GM13976 (cell line): ENCODE measurements at places on chromosomes 3 and 15.

GRCh38 chr3:7172996-7173395, 312.1 kb downstream of the GRM7 start:
- no peak for DNase-seq

DNA sequence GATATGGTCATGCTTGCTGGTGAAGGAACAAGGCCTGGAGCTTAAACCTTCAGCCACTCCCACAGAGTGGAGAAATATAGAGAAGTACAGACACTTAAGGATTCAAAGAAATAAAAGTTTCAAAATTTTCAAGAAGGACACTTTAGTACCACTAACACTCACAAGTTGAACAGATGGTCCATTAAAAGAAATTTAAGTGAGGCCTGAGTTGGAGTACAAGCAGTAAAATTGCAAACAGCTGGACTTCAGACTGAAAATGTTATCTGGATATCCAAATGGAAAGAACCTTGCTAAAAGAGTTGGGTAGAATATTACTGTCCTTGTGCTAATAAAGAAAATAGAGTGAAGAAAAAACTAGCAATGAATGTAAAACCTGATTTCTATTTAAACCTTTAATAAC, 397.1 kb upstream of the KCNMB2 start:
- DNase-seq = no peak

- peak; percentile 30 for DNase-seq
Measured at GRCh38 chr3:143977341-143978262, 6.0 kb downstream of the DIPK2A start.

DNA sequence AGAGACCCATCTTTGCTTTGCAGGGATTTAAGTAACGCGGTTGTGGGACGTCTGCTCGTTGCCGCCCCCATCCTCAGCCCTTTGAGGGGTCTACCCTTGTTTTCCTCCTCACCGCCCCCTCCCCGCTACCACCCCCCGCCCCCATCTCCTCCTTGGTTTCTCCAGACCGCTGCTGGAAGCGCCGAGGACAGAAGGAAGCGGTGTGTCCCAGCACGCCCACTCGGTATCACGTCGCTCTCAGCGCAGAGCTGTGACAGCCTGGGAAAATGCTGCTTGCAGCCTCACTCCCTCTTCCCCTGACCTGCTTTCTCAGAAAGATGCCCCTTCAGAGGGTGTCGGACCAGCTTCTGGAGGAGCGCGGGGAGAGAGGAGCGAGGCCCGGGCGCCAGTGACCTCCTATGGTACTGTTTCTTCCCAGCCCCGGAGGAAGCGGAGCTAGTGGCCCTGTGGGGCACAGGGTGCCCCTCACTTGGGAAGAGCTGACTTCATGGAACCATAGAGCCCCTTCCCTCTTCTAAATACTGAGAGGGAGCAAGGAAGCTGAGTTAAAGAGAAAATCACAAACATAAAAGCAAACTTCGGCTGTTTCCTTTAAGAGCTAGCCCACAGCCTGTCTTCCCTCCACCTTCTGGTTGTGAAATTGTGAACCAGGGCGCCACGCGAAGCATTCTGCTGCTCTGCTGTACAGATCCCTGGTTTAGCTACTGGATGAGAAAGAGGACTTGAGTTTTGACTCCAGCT, 698 bp downstream of the IL1RAP start:
- peak; percentile 31 for DNase-seq

DNA sequence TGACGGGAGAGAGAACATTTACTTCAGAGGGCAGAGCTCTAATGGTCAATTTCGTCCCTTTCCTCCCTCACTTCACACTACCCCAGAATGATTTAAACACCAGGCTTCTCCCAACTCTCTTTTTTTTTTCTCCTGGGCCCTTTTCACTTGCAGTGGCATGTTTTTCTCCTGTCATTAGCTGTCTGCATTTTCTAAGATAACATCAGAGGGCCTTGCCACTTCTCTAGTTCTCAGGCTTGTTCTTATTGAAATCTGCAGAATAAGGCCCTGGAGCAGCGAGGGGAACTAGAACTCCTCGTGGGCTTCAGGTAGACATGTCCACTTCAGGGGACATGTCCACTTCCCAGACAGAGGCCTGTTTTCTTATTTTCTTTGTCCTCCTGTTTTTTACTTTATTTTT, 514.4 kb upstream of the TBL1XR1 start:
- DNase-seq = no peak

GRCh38 chr3:156246961-156247725, 126.8 kb downstream of the KCNAB1 start:
- no peak for DNase-seq

- no peak for DNase-seq
Measured at GRCh38 chr3:120741320-120741719, 996 bp downstream of the RABL3 start.

GRCh38 chr3:106206613-106207012, 337.8 kb upstream of the CBLB start:
- DNase-seq = no peak

DNA sequence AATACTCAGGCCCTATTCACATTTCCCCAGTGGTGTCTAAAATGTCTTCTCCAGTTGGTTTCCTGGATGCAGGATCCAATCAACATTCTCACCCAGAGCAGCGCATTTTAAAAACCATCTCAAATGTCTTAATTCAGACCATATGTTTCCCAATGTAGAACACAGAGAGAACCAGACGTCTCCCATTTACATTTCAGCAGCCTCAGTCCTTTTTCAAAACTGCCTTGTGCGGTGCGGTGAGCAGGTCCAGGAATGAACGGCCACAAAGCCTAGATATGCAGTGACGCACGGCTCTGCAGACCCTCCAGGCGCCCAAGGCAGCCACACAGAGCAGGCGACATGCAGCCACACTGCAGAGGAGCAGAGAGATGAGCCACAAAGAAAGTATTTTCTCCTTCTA, 66.1 kb upstream of the MEX3B start:
- DNase-seq = no peak

DNA sequence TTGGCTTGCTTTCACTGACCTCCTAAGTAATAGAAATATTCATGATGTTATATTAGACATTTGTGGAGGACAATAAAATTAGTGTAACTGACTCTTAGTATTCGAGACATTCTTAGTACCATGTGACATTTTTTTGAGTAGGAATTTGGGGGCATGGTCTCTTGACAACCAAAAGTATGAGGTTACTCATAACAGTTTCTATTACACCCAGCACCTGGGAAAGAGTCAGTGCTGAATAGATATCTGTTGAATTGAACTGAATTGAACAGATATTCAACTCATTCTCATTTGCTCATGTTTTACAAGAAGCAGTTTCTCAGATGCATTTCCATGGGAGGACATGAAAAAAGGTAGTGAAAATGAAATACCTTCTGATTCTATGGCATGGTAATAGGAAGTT, 84.4 kb downstream of the CMSS1 start:
- no peak for DNase-seq

DNA sequence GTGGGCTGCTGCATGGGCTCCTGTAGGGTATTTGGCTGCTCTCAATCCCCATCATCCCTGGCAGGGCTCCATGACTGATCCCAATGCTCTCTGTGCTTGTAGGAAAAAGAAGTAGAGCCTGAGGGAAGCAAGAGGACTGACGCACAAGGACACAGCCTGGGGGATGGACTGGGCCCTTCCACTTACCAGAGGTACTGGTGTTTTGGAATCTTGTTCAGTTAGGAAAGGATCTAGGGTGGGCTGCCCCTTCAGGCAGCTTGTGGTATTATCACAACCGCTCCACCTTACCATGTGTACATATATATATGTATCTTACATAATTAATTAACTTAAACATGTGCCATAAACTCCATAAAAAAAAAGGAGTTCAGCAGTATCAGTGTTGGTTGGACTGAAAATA, 1.3 kb downstream of the SLC28A2 start:
- DNase-seq = no peak

- DNase-seq = no peak
Measured at GRCh38 chr15:43876872-43877271, 50.1 kb downstream of the WDR76 start.

- no peak for DNase-seq
Measured at GRCh38 chr3:15478640-15478979, 42.9 kb downstream of the COLQ start.

DNA sequence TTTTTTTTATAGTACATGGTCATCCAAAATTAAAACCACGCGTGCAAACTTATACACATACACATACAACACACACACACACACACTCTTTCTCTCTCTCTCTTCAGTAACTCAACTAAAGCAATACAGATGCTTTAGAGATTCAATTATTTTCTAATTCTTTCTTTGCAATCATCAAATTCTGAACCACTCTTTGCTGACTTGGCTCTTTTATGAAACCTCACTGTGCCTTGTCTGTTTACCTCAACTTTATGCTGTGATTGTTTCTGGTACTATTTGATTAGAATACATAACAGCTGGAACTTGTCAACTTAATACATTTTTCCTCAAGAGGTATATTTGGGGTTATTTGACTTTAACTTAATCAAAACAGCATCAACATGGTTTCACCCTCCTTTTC, 1309.7 kb downstream of the ROBO2 start:
- no peak for DNase-seq

- DNase-seq = no peak
Measured at GRCh38 chr3:58637509-58637908, 29.1 kb downstream of the FAM3D start.

- DNase-seq = no peak
Measured at GRCh38 chr3:190307164-190307545, 15.1 kb downstream of the CLDN1 start.

- no peak for DNase-seq
Measured at GRCh38 chr15:38545179-38545578, 19.4 kb downstream of the RASGRP1 start.

DNA sequence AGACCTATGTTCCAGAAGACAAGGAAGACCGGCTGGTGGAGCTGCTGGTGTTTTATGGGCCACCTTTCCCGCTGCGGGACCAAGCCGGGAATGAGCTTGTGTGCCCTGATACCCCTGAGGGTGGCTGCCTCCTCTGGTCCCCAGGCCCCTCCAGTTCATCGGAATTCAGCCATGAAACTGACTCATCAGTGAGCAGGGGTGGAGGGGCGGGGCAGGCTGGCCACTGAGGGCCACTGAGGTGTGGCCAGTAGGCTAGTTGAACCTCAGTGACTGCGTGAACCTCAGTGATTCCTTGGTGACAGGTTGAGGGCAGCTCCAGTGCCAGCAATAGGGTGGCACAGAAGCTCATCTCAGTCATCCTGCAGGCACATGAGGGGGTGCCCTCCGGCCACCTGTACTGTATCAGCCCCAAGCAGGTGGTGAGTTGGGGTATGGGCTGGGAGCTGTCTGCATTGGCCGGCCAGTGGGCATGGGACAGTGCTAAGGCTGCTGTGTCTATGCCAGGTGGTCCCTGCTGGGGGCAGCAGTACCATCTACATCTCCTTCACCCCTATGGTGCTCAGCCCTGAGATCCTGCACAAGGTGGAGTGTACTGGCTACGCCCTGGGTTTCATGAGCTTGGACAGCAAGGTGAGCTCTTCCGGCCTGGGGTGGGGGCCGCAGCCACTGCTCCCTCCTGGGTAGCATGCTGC, 20.3 kb downstream of the ACAA1 start:
- no peak for DNase-seq

DNA sequence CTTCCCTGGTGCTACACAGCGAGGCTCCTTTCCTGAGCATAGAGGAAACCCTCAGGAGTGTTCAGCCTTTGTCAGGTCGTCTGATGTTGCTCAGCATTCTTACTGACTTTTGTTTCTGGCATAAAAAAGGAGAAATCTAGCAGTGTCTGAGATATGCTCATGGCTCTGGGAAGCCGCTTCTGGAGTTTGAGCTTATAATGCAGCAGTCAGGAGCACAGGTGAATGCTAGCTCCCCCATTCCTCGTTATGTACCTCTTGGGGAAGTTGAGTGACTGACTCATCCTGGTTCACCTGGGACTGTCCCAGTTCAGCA, 49.2 kb upstream of the MYZAP start:
- no peak for DNase-seq

DNA sequence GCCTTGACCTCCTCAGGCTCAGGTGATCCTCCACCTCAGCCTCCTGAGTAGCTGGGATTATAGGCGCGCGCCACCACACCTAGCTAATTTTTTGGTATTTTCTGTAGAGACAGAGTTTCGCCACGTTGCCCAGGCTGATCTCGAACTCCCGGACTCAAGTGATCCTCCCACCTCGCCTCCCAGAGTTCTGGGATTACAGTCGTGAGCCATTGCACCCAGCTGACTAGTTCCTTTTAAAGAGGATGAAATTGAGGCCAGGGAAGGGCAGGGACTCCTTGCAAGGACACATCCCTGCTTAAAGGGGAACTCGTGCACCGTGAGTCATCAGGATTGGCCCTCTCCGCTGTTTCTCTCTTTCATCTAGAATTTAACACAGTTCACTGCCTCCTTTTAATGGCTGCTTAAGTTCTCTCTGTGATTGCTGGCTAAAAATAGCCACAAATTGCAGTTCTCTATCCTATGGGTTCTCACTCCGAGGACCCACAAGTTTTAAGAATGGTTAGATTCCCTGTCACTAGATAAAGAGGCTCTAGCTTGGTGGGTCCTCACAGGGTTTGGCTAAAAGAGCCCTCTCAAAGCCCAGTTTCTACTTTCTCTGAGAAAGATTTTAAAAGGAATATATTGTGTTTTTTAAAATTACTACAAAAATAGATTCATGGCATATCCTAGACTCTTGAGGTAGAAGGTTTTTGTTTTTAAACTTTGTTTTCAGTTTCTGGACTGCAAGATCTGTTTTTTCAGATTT, 1.4 kb downstream of the CRTAP start:
- DNase-seq = no peak

GRCh38 chr3:60779637-60780036, 471.6 kb downstream of the FHIT start:
- no peak for DNase-seq

- DNase-seq = no peak
Measured at GRCh38 chr3:40278791-40279190, 30.7 kb upstream of the EIF1B start.

GRCh38 chr3:145754605-145755289, 406.2 kb downstream of the PLOD2 start:
- no peak for DNase-seq

DNA sequence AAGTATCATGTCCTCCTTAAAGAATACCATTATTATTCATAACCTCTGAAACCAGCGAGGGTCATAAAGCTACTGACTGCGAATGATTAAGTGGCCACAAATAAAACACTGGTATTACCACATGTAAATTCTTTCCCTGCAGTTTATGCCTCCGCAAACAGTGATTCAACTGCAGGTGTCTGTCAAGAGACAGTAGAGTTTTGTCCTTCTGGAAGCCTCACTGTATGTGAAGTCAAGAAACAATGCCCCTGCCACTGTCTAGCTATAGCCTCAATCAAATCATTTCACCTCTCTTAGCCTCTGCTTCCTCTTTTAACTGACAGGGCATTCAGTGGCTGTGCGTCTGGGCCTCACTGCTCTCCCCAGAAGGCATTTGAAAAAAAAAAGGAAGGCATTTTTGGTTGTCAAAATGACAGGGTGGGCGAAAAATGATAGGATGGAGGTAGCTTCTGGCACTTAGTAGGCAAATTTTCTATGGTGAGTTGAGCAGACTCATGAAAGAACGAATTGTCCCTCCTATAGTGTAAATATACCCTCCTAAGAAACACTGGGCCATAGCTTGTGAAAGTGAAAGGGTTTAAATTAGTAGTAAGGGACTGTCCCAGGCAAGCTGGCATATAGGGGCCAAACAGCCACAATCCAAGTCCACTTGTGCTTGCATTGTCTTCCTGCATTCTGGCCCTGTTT, 66.7 kb downstream of the FILIP1L start:
- DNase-seq = peak; percentile 33

- no peak for DNase-seq
Measured at GRCh38 chr15:29636921-29637320, 185.3 kb downstream of the TJP1 start.
